ENCODE measurements at places on chromosomes 6 and 20. TPM values are rescaled to one million over a fixed set of nuclear protein-coding genes. Genes with fewer than 3 reads are reported as not detected.
A peak's percentile ranks its signal among the peaks of the same experiment; 100 is the strongest.

DNA sequence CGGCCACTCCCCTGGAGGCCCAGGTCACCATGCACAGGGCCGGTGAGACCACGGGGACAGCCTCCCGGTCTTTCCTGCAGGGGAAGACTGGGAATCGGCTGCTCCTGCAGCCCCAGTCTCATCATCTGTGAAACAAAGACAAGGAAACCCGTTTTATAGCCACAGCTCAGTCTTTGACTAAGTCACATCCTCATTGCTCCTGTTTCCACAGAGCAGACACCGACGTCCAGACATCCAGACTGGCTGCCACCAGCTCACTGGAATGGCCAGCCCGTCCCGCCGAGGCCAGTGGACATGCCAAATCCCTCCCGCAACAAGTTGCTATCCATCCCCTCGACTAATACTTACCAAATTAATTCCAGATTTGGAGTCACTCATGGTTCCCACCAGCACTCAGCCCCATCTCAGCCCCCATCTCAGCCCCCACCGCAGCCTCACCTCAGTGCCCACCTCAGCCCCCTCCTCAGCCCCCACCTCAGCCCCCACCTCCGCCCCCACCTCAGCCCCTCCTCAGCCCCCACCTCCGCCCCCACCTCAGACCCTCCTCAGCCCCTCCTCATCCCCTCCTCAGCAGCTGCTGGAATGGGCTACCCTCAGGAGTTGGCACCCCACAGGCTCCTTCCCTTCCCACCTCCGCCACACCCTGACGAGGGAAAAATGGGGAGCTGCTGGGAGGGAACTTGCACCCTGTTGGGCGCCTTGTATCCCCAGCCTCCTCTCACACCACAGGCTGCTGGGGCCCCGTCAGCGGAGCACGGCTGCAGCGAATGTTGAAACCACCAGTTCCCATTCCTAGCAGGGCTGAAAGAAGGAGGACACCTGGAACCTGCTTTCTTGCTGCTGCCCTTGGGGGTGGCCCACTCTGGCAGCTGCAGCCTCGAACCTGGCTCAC lies 48.7 kb downstream of the YTHDF1 start:
- DNase-seq = no peak

DNA sequence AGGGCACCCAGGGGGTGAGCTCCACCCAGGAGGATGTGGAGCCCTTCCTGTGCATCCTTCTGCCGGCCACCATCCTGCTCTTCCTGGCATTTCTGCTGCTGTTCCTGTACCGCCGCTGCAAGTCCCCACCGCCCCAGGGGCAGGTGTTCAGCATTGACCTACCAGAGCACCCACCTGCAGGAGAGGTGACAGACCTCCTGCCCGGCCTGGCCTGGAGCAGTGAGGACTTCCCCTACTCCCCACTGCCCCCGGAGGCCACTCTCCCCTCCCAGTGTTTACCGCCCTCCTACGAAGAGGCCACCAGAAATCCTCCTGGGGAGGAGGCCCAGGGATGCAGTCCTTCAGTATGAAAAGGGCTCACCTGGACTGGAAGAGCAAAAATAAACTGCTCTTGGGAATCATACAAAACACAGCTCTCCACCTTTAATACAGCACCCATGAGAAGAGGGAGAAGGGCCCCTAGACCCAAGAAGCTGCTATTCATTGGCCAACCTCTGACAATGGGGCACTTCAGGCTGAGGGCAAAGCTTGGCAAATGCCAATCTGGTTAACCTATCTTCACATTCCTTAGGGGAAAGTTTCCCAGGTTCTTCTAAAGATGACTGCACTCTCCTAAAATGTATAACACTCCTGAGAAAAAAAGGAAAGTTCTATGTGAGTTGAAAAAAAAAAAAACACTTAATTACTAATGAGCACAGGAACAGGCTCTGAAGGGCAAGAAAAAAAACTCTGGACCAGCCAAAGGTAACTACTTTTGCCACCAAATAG lies 5.0 kb downstream of the SMIM28 start:
- DNase-seq = no peak

DNA sequence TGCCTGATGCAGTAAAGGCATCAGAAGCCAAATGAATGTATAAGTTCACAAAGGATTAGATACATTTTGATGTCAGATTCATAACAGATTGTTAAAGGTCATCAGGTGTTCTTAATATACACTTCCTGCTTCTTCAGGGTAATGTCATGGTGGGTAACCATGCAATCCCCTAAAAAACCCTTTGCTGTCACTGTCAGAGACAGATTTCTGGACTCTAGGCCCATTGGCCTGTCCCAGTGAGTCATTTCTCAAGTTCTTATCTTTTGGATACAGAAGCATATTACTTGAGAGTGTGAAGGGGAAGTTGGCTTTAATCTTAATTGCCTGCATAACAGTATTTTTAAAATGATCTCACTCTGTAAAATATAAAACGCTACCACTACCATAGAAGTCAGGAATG lies 895.6 kb upstream of the MAP3K7 start:
- DNase-seq = no peak

- no peak for DNase-seq
Observed at GRCh38 chr6:116175344-116175743, 49.4 kb upstream of the COL10A1 start.

DNA sequence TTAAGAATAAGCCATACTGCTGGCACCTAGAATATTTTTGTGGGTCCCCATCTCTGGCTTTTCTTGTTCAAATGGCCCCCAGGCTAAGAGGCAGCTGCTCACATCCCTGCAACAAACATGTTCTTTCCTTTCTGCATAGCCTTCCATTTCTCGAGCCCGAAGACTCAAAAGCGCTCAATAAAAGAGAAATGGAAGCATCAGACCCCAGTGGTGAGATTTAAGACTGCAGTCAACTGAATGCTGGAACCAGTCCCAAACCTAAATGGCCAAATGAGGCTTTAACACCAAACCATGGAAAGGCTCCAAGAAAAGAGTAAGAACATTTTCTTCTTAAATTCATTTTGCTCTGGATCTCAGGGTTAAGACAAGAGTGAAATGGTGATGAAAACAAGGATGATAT lies 122.1 kb upstream of the TRAF3IP2 start:
- DNase-seq = no peak

- no peak for DNase-seq
Observed at GRCh38 chr6:53360093-53360912, 11.6 kb upstream of the ELOVL5 start.

DNA sequence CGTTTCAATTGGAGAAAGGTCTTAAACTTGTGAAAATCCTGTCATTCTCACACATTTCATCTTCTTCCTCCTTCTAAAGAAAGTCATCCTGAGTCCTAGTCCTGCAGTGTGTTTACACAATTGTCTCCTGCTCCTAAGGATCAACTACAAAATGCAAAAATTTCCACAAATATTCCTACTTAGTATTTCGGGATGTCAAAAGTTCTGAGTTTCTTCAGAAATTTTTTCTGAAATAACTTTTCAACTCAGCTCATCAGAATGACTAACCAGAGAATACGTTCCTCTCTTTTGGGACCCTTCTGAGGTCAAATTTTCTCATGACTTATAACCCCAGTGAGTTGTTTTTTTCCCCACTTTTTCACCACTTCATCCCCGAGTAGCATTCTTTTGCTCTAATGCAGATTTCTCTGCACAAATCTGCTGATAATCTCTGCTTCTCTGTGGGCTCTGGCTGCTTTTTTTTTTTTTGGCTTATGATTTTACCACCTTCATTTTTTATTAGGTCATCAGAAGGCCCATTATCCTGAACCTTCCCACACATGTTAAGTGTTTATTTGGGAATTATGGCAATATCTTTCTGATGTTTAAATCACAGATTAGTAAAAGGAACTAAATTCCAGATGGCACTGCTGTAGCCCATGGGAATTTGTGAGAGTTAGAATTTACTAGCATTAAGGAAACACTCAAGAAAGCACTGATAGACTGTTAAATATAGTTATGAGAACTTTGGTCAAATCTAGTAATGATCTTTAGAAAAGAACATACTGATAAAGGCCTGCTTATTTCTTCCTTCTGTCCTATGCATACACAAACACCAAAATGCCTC lies 41.4 kb downstream of the MAP3K5 start:
- DNase-seq = no peak

DNA sequence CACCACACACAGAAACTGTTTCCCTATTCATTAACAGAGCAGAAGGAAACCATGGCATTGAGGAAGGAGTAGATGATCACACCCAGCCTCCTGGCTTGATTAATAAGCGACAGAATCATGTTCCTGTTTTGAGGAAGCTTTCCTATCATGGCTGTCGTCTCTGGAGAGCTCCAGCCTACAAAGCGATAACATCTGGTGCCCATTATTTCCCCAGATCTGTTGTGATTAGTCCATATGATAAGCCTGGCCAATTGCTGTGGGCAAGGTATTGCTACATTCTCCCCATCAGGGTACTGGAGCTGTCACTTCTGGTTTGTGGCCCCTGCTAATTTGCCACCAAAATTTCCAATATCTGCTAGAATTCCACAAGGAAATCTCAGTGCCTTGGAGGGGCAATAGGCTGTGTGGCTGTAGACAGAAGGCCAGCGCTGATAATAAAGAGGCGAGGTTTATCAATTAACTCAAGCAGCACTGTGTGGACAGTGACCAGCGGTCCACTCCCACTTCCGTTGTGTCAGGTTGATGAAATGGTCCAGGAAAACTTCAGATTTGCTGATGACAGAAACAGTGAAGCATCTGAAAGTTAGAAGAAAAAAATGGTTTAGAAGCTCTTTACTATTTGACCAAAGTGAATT lies 66.4 kb downstream of the OLIG3 start:
- no peak for DNase-seq

DNA sequence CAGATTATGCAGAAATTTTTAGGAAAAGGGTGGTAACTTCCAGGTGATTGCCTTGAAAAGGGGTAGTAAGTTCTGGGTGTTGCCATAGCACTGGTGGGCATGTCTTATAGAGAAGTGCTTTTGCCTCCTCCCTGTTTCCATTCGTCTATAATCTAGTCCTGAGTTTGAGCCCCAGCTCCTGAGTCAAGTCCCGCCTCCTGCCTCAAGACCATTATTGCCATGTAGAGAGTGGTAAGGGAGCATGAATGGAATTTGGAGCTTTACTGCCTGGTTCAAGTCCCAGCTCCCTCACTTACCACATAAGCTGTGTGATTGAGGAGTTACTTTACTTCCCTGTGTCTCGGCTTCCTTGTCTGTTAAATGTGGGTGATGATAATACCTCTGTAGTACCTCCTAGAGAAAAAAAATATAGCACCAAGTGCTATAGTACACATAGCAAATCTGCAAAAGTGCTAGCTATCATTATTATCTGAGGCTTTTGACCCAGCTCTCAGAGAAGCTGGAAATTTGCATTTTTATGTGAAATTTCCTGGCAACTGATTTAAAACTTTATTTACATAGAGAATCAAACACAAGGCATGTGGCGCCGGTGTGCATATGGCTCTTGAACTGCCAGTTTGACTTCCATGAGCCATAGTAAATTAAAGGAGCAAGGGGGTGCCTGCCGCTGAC lies 36.0 kb downstream of the TGM6 start:
- peak; percentile 5 for DNase-seq

- no peak for DNase-seq
Observed at GRCh38 chr6:144334150-144334708, 49.1 kb downstream of the UTRN start.

DNA sequence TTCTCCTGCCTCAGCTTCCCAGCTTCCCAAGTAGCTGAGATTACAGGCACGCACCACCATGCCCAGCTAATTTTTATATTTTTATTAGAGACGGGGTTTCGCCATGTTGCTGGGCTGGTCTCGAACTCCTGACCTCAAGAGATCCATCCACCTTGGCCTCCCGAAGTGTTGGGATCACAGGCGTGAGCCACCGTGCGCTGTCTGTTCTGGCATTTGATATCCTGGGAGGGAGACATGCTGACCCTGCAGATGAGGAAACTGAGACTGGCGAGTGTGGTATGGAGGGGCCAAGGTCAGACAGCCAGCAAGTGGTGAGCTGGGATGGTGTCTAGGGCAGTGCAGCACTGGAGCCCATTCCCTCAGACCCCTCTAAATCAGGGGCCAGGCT lies 44.6 kb downstream of the SRC start:
- no peak for DNase-seq

- no peak for DNase-seq
Observed at GRCh38 chr6:3731700-3732099, 19.8 kb downstream of the PXDC1 start.

GRCh38 chr6:139334806-139335446 lies 39.5 kb downstream of the CITED2 start:
- no peak for DNase-seq

- DNase-seq = no peak
Observed at GRCh38 chr20:47989957-47990356, 204.7 kb upstream of the SULF2 start.

DNA sequence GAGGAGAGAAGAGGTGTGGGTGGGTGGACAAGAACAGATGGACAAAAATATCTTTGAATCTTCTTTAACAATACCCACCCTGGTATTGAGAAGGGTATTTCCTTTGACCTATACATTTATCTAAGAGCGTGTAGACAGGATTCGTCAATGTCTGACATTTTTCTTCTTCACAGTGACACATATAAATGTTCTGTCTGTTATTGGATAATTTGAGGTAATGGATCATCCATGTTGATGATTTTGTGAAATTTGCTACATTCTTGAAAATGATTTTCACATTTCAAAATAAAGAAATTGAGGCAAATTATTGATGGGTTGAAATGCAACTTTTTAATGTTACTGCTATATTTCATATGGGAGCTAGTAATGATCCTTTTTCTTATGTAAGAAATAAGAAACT lies 770.7 kb upstream of the EPHA7 start:
- no peak for DNase-seq

- DNase-seq = no peak
Observed at GRCh38 chr20:58162986-58163385, 65.5 kb downstream of the ANKRD60 start.

TRDN gene
- 0.77 TPM for total RNA-seq

DZANK1 gene
- 1.3 TPM for total RNA-seq

ZNF391 gene
- total RNA-seq = 3.5 TPM

CLDN20 gene
- total RNA-seq = not detected

SLX4IP gene
- 3.0 TPM for total RNA-seq

DEFB124 gene
- total RNA-seq = 1.7 TPM

RAD21L1 gene
- not detected for total RNA-seq

ATAT1 gene
- total RNA-seq = 8.4 TPM

VTA1 gene
- 33.4 TPM for total RNA-seq

WFDC2 gene
- not detected for total RNA-seq
